ENCODE measurements at places on chromosomes 5 and 9.

DNA sequence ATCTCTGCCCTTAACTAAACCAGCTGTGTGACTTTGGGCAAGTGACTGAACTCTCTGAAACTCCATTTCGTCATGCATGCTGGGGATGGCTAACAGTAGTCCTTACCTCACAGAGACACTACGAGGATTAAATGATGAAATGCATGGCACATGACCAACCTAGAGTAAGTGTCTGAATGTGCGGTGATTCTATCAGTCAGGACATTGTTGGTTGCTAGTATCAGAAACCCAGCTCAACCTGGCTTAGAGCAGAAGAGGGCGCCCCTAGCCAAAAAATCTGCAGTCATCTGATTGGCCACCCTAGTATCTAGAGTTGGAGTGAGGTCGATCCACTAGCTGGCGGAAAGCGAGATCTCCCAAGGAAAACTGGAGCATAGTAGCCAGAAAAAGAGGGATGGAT, 25.2 kb downstream of the NEURL1B start:
- DNase-seq: no peak

DNA sequence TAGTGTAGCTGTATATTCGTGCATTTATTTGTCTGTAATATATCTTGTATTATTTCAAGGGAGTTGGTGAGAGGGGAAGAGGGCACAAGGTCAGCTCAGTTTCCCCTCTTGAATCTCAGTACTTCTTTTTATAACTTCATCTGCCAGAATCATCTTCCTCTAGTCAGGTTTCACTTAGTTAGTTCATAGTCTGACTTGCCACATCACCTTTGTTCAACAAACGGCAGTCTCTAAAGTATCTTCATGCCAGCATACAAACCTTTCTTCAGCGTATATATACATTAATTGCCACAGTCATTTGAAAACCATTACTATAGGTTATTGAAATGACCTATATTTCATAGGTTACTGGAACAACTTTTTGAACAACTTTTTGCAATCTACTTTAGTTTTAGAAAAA, 1.6 kb downstream of the ECM2 start:
- no peak for DNase-seq

GRCh38 chr9:107874591-107875369, 385.2 kb upstream of the KLF4 start:
- DNase-seq: no peak

DNA sequence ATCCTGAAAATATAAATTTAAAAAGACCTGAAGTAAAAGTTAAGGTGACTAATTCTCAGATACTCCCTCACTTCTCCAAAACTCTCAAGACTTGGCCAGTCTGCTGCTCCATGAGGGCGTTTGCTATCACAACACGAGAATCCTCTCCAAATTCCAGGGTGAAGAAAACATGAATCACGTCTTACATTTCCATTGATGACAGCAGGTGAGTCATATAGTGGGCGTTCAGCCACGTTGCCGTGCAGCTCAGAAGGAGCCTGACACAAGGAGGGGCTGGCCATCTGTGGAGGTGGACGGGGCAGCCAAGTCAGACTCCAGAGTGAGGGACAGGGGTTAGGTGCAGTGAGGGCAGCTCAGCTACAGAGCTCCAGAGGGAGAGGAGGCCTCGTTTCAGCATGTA, 555.1 kb upstream of the ADAMTS16 start:
- DNase-seq: no peak

DNA sequence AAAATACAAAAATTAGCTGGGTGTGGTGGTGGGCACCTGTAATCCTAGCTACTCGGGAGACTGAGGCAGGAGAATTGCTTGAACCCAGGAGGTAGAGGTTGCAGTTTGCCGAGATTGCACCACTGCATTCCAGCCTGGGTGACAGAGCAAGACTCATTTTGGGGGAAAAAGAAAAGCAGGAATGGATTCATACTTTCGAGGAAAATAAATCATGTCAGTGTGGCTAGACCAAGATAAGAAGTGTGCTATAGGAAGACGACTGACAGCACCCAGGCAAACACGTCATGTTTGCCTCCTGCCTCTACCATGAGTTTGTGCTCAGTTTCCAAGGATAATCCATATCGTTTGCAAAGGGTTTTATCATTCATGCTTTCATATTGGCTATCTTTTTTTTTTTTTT, 19.3 kb upstream of the ATOSB start:
- no peak for DNase-seq

DNA sequence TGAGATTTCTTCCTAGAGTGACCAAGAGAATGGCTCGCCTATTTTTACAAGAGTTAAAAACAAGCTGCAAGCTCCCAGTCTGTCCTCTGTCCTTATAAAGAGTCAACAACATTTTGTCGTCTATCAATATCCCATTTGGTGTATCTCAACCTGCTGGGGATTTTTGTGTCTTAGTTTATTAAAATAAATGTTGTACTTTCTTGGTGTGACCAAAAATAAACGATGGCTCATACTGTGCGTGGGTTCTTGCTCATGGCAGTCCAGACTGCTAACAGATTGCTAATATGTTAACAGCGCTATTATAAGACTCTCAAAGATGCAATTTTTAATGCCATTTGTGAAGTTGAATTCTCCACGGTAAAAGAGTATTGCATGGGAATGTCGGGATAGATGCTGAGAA, 569.9 kb downstream of the GABRG2 start:
- DNase-seq: no peak

- DNase-seq: no peak
Measured at GRCh38 chr5:133902511-133903118, 65.8 kb downstream of the C5orf15 start.

GRCh38 chr5:76175051-76175666, 92.0 kb downstream of the SV2C start:
- peak; percentile 7 for DNase-seq

DNA sequence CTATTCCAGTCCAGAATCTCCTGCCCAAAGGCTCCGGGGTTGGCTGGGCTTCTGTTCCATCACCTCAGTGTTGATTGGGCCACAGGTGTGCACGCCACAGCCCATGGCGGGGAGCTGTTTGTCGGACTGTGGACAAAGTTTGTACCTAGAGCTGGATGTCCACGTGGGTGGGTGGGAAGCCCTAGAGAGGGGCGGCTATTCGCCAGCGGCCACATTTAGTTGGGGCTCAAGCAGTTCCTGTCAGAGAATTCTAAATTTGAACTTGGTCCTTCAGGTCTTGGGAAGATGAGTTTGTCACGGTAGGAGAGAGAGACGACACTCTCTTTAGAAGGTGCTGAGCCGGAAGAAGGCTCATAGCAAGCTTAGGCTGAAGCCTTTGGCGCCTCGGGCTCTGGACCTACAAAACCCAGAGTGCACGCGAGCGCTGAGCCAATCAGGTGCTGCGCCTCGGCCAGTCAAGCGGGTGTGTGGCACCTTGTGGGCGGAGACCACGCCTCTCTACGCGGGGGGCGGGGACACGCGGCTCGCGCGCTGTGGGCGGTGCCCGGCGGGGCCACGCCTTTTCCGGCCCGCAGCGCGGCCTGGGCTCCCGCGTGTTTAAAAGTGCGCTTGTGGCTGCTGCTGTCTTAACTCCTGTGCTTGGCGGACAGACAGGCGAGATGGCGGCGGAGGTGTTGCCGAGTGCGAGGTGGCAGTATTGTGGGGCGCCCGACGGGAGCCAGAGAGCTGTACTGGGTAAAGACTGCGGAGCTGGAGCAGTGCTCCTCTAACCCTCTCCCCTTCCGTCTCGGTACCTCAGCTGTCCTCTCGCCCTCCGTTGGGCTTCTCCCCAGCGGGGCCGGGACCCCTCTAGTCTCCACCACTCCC, at the start of gene POLR1E:
Gene POLR1E (plus strand): TSS at position 560 of the 867 bp plus-strand sequence. CDS start 100 bp downstream, at position 660.
- DNase-seq: peak; percentile 86

DNA sequence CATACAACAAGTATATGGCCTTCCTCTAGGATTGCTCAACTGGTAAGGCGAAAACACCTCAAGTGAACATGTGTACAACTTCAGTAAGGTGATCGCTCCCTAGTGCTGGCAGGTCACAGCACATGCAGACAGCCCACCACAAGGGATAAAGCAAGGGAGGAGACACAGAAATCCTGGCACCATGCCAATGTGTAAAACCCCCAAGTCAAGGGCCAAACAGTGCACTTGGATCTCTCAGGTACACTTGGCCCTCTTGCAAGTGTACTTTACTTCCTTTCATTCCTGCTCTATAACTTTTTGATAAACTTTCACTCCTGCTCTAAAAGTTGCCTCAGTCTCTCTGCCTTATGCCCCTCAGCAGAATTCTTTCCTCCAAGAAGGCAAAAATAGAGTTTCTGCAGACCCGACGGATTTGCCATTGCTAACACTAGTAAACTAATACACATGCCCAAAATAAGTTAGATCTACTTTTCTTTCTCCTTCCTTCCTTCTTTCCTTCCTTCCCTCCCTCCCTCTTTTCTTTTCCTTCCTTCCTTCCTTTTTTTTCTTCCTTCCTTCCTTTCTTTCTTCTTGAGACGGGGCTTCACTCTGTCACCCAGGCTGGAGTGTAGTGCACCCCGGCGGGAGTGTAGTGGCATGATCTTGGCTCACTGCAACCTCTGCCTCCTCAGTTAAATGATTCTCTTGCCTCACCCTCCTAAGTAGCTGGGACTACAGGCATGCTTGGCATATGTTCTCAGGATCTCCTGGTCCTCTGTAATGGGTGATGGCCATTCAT, 6.8 kb upstream of the LNPEP start:
- DNase-seq: no peak

DNA sequence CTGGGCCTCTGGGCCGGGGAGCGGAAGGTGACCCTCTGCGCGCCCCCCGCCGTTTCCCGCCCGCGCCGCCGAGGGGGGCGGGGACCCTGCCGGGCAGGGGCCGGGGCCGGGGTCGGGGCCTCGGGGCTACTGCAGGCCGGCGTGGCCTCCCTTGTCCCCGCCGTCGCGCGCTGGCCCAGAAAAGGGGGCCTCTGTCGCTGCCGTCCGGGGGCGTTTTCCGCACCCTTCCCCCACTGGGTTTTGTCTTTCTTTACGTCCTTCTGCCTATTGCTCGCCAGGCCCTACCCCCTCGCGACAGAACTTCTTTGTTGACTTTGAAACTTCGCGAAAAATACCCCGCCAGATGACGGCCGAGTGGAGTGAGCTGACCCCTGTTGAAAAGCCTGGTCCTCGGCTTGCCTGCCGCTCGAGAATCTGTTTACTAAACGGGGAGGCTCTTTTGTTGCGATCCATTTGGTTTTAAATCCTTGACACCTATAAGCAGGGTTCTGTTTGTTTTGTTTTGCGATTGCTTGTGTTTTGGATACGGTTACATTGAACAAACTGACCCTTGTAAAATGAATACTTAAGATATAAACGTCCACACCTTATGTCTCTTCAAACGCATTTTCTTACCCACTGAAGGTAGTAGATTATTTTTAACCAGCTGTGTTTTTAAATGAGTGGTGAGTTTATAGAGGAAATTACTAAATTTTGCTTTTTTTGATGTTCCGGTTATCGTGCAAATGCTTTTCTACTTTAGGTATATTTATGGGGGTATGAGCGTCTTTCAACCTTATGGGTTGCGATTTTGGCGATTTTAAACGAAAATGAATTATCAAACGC, 765 bp downstream of the MARCHF6 start:
- no peak for DNase-seq

DNA sequence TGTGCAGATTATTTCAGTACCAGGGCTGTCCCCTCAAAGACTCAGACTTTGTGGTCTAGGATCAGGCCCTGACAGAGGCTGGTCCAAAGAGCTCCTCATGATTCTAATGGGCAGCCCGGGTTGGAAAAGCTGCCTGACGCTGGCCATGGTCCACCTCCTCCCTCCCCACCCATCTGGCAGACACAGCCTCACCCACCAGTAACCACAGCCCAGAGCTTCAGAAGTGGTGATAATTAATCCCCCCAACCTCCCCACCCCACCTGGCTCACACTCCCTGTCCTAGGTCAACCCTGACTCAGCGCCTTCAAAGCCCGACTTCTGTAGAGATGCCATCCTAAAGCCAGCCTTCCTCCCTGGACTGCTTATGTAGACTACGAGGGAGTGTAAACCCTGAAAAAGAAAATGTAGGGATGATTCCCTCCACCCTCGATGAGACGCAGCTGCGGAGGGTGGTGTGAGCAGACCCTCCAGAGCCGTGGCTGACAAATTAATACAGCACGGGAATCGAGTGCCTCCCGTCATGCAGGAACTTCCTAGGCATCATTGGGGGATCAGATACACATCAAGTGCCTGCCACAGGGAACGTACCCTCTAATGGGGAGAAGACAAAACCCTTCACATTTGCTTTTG, 7.0 kb downstream of the UBE2QL1 start:
- no peak for DNase-seq

All from NCI-H226 (cell line).